ENCODE measurements at places on chromosomes 5 and 9. TPM values are rescaled to one million over a fixed set of nuclear protein-coding genes. Genes with fewer than 3 reads are reported as not detected.

The TRPM3 gene
- total RNA-seq, result not detected

The POLR3G gene
- total RNA-seq, result 22.7 TPM

The GPSM1 gene
- 10.8 TPM for total RNA-seq

The SIT1 gene
- total RNA-seq, result 76.5 TPM

The SHOC1 gene
- total RNA-seq, result not detected

The PCDHGB3 gene
- total RNA-seq, result not detected

The NOL6 gene
- 39.0 TPM for total RNA-seq

The F2R gene
- total RNA-seq, result 1.4 TPM

The GNA14 gene
- 0.11 TPM for total RNA-seq

The STXBP1 gene
- total RNA-seq, result 15.9 TPM

The PCDHGB6 gene
- total RNA-seq, result not detected

The NUTM2G gene
- total RNA-seq, result not detected

DNA sequence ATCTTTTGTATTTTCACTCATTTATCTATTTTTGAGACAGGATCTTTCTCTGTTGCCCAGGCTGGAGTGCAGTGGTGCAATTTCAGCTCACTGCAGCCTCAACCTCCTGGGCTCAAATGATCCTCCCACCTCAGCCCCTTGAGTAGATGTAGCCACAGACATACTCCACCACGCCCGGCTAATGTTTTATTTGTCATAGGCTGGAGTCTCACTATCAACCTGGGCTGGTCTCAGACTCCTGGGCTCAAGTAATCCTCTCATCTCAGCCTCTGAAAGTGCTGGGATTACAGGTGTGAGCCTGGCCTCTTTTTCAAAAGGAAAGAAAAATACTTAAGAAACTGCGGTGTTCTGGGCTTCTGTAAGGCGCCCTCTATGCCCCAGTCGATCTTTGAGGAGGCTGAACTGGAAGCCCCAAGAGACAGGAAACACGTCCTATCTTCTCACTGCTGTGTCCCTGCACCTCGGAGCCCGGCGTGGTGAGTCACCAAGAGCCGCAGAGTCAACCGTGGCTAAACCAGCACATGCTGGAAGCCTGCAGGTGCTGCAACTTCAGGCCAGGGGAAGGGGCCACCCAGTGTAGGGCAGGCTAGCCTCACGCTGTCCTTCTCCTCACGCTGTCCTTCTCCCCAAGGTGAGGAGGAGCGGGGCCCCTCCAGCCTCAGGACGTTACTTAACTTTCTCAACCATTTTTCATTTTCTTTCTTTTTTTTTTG lies 15.2 kb upstream of the LHX3 start:
- DNase-seq, result peak; percentile 52

GRCh38 chr5:154251529-154251928 lies 61.0 kb downstream of the GALNT10 start:
- no peak for DNase-seq

GRCh38 chr5:84197538-84197937 lies 187.1 kb downstream of the EDIL3 start:
- DNase-seq, result no peak

DNA sequence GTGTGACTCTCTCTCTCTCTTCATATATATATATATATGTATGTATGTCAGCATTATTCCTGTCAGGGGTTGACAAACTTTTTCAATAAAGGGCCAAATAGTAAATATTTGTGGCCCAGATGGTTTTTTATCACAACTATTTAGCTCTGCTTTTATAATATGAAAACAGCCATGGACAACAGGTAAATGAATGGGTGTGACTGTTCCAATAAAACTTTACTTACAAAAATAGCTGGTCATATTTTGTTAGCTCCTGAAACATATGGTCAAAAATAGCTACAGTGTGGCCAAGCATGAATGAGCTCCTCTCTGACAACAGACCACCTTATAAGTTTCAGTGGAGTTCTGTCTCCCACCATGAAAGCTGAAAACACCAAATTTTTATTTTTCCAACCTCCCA lies 21.6 kb downstream of the RAPGEF6 start:
- no peak for DNase-seq

DNA sequence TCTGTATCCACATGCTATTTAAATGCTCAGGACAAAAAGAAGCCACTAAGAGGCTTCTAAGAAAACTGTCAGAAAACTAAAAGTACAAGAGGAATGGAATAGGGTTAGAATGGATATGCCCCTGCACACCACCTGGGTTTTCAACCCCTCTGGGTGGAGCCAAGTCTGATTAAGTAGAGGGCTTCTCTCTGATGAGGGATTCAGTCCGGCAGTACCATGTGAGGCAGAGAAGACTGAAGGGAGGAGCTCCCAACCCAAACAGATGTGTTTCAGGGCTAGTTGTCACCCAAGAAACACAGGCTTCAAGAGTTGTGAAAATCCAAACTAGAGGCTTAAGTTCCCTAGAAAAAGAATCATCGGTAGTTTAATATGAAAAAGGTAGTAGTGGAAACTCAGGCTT lies 12.5 kb downstream of the NREP start:
- DNase-seq, result no peak

DNA sequence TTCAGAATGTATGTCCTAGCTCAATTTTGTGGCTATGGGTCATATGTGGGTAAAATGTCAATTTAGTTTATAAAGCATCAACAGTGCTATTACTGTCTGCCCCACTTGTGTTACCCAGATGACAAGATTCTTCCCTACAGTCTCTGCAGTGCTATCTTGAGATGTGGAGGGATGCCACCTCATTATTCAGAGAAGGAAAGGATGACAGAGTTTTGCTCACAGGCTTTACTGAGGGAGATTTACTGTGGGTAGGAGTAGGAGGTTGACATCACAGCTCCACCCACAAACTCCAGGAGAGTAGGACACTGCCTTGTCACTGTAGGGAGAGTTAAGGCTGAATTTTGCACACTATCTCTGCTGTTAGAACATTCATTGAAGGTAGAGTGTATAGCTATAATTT lies 359.3 kb downstream of the HTR1A start:
- DNase-seq, result no peak

DNA sequence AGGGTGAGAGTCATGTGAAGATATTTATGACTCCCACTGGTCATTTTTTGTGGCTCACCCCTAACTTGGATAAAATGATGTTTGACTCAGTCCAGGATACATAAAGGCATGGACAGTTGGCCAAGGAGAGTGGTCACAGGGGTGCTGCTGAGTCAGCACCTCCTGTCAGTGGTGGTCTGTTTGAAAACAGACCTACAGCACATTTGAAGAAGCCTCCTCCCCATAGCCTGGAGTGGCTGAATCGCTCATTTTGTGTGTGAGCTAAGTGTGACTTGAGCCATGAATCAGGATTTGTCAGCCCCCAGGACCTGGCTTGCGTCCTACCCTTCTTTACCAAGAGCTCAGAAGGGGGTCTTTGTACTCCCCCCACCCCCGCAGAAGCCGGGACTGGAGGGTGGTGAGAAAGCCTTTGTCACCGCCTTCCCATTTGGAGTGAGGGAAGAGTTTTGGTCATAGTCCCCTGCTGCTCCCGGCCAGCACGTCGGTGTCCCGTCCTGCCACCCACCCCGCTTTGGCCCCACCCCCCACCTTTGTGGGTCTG lies 35.6 kb downstream of the TRIO start:
- no peak for DNase-seq

GRCh38 chr5:6446042-6446441 lies 2.6 kb upstream of the UBE2QL1 start:
- no peak for DNase-seq

- DNase-seq, result no peak
Observed at GRCh38 chr9:99113414-99114048, 8.6 kb downstream of the TGFBR1 start.

DNA sequence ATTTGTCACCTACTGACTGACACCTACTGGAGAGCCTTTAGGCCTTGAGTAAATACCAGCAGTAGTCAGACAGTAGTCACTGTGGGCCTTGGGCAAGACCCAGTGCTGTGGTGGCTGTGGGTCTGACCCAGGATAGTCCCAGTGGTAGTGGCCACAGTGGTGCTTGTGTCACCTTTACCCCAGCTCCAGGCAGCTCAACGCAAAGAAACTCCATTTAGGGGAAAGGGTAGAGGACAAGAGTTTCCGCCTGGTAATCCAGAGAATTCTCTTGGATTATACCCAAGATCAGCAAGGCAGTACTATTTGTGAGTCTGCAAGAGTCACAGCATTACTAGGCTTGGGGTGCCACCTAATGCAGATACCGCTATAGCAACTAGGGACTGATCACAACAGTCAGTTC lies 28.9 kb downstream of the CERT1 start:
- no peak for DNase-seq

GRCh38 chr5:150946351-150946905 lies 41.6 kb upstream of the ZNF300 start:
- peak; percentile 9 for DNase-seq

DNA sequence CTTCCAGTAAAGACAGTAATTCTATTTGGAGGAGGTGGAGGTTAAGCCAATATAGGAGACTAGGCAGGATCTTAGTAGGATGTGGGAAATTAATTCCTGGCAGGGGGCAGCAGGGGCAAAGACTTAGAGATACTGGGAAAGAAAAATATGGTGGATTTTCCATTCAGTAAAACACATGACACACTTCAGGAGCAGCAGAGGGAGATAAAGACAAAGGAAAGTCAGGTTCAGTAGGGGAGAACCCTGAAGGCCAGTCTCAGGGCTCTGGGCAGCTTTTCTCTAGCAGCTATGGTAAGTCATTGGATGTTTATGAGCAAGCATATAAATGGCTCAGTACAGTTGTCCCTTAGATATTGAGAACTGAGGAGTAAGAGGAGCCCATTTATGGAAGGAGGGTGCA lies 105.5 kb downstream of the PJA2 start:
- DNase-seq, result no peak

GRCh38 chr5:111072949-111073682 lies 1.6 kb downstream of the TSLP start:
- peak; percentile 82 for DNase-seq

GRCh38 chr9:17863213-17863883 lies 284.5 kb downstream of the SH3GL2 start:
- no peak for DNase-seq

DNA sequence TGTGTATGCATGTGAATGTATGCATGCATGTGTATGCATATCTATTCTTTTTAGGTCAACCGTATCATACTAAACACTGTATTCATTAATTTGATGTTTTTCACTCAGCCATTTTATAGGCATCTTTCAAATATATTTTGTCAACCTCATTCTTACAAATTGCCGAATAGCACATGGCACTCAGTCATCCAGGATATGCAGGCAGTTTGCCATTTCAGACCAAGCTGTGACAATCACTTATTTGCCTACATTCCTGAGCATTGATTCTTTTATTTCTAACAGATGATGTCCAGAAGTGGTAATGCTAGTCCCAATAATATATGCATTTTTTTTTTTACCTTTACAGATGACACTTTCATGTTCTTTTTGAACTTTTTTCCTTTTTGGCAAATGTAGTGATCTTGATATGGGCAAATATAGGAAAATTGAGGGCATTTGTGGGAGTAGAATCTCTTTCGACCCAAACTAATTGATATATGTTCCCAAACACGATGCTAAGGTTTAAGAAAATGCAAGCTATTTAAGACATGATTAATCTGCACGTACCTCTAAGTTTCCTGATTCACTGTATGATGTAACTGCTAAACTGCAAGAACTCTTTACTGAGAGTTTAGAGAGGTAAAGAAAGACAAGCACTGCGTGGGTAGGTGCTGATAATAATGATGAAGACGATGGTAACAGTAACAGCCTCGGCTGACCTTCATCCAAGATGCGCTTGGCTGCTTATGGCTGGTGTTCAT lies 153.9 kb upstream of the DAP start:
- no peak for DNase-seq

GRCh38 chr9:127313042-127313560 lies 48.5 kb downstream of the GARNL3 start:
- no peak for DNase-seq

GRCh38 chr9:123235448-123235847 lies 32.9 kb downstream of the STRBP start:
- DNase-seq, result no peak

DNA sequence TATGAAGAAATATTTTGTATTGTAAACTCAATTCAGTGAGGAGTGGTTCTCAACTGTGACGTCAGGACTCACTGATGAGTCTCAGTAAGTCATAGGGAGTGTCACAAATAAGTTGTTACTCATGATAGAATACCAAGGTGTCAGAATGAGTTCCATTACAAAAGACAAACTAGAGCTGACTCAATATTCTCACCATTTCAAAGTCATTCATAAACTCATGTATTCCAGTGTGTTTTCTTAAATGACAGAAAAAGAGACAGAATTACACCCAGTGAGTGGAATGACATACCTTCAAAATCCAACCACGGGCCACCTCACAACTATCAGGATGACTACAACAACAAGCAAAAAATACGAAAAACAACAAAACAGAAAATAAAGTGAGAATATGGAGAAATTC lies 321.5 kb downstream of the ENC1 start:
- peak; percentile 72 for DNase-seq

DNA sequence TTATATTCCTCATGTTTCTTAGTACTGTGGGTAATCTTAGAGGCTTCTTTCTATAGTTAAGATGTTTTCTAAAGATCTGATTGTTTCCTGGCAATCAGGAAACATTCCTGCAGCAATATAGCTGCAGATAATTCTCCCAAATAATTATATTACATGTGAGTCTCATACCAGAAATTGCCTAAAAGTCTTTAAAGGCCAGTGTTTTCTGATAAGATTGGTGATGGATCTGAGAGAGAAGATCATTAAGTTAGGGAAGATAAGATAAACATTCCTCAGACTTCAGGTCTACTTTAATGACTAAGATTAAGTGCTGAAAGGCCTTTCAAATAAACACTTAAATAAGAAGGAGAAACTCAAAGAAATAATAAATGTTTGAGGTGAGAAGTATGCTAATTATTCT lies 107.7 kb upstream of the DAB2 start:
- DNase-seq, result no peak

GRCh38 chr5:178121391-178122276 lies 8.3 kb downstream of the N4BP3 start:
- DNase-seq, result no peak

DNA sequence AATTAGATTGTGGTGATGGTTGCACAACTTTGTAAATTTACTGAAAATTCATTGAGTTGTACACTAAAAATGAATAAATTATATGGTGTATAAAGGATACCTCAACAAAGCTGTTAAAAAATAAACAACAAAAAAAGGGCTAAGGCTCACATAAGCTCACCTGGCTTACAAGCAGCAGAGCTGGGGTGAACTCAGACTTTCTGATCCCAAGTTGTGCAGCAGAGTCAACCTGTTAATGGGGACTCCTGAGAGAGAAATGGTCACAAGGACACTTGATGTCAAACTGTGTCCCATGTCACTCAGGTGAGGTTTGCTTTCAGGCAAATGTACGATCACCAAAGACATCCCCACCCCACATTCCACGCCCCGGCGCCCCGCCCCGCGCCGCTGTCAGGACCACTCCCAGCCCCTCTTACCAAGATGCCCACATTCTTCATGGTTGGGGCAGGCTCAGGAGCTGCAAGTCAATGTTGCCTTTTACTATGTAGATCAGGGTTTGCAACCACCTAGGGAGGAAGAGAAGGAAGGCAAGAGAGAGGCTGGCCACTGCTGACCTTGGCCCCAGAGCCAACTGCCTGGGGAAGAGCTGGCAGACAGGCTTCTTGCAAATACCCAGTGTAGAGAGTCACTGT lies 22.4 kb upstream of the SLC36A1 start:
- no peak for DNase-seq

DNA sequence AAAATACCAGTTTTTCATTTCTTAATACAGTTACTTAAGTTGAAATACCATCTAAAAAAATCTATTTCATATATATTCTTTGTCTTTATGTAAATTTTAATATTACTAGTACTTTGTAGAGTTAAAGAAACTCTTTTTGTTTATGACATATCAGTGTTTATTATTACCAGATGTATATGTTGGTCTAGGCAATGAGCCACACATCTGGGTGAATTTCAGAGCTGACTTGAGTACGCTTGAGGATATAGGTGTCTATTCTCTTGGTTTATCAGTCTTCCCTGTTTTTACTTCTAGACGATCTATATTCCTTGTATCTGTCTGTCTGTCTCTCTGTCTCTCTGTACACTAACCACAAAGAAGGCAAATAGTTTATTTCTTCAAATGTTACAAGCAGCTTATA lies 2.9 kb downstream of the SMAD5 start:
- DNase-seq, result no peak

All from activated CD4-positive, alpha-beta T cell treated with anti-CD3 and anti-CD28 coated beads for 36 hours (primary cell).